NCI-H1930 (cell line): ENCODE measurements at places on chromosomes 12 and 14.

DNA sequence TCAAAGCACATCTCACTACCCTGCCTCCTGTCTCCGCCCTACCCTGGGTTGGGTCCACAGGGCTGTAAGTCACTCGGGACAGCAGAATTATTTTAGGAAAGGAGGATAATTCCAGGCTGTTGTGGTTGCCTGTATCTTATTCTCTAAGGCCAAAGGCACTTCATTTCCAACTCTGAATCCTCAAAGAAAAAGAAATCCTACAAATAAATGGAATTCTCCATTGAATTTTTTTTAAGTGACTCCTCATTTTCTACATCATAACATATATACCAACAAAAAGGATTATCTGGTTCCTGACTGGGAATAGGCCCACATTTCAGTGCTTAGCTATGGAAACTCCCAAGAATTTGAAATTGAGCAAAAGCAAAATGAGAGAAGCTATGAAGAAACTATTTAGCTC, 186.4 kb downstream of the ITPR2 start:
- DNase-seq, result no peak

DNA sequence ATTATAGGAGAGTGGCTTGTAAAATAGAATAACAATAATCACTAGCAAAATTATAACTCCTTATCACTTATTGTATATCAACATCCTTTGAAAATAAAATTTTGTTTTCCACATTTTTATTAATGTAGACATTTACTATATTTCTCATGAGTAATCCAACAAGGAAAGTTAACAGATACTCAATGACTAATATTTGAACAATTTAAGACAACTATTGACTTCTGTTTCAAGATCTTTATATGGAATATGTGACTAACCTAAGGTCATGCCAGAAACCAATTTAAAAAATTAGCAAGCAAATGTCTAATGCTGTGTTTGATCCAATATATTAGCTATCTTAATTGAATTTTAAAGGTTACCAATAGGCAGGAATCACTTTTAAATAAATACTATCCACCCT, 638.5 kb upstream of the FLRT2 start:
- DNase-seq, result no peak

GRCh38 chr14:75811872-75812499, 150.9 kb downstream of the TTLL5 start:
- DNase-seq, result peak; percentile 66

GRCh38 chr12:11324426-11324825, 14.2 kb upstream of the PRB4 start:
- DNase-seq, result no peak

DNA sequence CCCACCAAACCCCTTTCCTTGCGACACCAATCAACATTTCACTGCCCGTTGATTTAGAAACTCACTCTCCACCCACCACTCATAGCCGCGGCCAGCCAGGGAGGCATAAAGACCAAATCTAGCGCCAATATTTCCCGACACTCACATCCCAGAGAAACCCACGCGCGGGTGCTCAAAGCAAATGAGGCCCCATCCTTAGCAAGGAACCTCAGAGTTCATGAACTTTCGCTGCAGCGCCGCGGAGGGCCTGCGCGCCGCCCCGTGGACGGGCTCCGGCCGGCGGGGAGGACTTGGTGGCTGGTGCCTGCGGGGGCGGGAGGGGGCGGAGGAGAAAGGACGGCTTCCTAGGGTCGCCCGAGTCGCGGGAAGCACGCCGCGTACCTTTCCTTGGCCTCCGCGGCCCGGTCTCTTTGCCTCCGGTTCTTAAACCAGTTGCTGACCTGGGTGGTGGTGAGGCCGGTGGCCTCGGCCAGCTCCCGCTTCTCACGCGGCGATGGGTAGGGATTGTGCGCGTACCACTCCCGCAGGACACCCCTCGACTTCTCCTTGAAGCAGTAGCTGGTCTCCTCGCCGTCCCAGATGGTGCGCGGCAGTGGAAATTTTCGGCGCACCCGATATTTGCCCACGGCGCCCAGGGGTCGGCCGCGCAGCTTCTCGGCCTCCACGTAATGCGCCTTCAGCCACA, 886 bp downstream of the SIX1 start:
- DNase-seq, result peak; percentile 29

DNA sequence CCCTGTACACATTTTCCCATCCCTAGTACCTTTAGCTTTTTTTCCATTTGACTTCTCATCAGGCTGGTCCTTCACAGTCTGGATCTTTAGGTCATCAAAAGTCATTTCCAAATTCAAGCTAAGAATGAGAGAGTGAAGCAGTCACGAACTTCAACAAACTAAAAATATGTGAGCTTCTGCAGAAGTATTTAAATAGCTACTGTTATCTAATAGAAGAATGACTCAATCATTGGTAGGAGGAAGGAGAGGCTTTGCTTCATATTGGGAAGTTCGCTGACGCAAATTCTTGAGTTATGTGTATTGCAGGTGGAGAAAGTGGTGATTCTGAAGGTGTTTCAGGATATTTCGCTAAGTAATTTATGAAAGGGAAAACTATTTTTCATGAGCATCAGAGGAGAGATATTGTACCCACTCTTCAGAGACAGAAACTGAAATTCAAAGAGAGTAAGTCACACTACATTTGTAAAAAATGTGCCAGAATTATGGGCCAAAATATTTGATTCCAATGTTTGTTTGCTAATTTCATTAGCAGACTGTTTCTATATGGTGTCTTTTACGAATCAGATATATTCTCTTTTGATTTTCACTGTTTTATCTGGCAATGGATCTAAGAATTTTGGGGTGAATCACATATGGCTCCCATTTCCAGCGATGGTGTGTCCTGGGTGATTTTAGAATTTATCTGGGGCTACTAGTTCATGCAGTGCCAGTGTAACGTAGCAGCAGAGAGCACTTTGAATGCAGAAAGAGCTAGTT, at the start of gene OLR1:
TSS of gene OLR1 (minus strand) at position 160 of the 756 bp plus-strand sequence. CDS start at position 105, 55 bp downstream.
- DNase-seq, result no peak

DNA sequence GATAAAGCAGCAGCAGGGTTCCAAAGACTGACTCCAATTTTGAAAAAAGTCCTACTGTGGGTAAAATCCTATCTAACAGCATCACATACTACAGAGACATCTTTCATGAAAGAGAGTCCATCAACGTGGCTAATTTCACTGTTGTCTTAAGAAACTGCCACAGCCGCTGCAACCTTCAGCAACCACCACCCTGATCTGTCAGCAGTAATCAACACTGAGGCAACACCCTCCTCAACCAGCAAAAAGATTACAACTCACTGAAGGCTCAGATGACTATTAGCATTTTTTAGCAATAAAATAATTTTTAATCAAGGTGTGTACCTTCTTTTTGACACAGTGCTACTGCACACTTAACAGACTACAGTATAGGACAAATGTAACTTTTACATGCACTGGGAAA, 6.6 kb downstream of the CAPRIN2 start:
- DNase-seq, result no peak

- no peak for DNase-seq
Observed at GRCh38 chr12:20120403-20120725, 248.0 kb upstream of the PDE3A start.

GRCh38 chr12:57740656-57741412, 2.3 kb upstream of the AGAP2 start:
- no peak for DNase-seq

DNA sequence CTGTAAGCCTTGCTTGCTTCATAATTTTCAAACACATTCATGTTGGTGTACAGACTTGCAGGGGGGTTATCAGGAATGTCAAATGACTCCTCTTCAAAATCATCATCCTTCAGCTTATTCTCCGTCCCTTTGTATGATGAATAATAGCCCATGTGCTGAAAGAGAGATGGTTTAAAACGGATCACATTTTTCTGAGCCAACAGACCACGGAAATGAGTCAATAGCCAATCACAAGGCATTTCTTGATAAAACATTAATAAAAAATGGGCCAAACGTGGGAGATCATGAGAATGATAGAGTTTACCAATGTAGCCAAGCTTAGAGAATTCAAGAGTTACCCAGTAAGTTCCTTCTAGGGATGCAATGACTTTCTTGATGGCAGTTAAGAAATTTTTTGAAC, 105.5 kb downstream of the NTS start:
- no peak for DNase-seq

GRCh38 chr12:22899184-22899583, 274.2 kb downstream of the ETNK1 start:
- no peak for DNase-seq

DNA sequence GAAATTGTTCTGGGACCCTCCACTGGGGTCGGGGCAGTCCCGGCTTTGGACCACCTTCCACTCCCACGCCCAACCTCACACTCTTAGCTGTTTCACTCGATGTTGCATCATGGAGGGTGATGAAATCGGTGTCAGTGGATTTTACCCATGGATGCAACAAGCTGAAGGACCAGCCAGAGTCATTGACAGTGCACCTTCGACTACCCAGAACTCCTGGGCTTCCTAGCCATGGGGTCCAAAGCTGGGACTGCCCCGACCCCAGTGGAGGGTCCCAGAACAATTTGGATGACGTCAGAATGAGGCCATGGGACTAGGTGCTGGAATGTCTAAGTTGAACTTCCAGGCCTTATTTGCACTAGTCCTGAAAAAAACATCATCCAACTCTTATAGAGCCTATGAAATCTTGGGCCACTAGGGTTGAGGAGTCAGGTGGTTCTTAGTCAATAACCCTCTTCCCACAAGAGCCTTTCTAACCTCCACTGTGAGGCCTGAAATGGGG, 882 bp upstream of the IL23A start:
- no peak for DNase-seq

- DNase-seq, result no peak
Observed at GRCh38 chr14:95814363-95815225, 62.0 kb upstream of the TUNAR start.

DNA sequence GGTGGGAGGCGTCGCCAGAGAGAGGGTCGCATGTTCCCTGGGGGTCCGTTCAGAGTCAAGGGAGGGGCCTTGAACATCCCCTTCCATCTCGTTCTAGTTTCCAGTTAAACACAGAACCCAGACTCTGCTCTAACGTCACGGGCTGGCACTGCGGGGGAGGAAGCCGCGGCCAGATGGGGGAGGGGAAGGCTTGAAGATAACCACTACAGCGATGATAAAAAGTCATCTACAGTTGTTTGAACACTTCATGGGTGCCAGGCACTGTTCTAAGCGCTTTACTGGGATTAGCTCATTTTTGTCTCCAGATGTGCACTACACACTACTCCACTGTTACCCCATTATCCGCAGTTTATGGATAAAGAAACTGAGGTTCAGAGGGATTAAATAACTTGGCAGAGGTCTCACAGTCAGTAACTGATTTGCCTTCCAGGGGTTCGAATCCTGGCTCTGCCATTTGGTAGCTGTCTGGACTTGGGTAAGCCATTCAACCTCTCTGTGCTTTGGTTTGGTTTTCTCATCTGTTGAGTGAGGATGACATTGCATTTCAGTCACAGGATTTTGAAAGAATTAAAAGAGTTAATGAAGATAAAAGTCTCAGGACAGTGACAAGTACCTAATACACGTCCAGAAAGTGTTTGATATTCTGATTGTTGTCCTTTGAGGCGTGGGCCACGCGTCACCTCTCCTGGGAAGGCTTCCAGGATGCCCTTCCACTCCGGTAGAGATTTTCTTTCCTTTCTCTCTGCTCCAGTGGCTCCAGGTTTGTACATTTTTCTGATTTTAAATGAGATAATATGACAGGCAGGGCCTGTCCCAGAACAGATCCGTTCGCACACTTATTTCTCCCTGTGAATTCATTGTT, 798 bp upstream of the RASAL1 start:
- DNase-seq, result no peak

DNA sequence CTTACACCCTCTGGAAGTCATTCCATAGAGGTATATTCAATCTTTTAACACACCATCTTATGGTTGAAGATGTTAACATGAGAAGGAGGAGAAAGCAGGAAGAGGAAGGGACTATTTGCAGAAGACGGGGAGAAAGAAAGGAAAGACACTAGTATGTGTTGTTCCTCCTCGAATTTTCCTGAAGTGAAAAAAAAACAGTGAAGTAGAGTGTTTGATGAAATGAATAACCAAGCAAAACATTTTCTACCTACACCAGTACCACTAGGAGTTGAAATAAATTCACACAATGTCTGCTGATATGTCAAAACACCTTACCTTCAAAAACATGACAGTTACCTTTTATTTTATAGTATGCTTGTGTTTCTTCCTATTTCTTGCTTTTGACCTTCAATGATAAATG, 1.4 kb upstream of the CNOT2 start:
- no peak for DNase-seq
